ENCODE measurements at places on chromosomes 5 and 9.

DNA sequence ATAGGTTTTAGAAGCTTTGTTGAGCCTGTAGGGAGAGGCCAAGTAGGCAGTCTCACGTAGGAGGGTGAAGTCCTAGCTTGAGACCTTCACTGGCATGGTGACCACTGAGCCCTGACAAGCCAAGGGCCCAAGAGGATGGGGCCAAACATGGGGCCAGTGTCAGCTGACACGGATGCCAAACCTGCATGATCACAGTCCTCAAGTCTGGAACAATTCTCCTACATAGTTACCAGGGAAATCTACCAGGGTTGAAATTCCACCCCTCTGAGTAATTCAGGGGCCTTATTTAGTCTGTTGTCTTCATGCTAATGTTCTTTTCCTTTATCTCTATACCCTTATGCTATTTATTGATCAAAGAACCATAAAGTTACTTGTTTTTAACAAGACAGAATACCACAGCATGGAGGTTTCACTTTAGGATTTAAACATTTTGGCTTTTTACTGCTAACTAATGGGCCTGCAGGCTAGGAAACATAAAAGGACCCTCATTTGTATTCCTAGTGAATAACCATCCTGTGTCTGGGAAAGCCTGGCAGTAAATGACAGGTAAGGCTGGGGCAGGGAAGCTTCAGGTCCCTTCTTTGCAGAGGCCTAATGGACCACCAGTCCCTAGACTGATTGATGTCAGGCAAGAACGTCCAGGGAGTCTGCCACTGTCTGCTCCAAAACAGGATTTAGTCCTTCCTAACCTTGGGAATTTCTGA is 140.8 kb downstream of the FGF1 start:
- no peak for DNase-seq

- no peak for DNase-seq
Observed at GRCh38 chr9:16744394-16744793, 126.1 kb downstream of the BNC2 start.

DNA sequence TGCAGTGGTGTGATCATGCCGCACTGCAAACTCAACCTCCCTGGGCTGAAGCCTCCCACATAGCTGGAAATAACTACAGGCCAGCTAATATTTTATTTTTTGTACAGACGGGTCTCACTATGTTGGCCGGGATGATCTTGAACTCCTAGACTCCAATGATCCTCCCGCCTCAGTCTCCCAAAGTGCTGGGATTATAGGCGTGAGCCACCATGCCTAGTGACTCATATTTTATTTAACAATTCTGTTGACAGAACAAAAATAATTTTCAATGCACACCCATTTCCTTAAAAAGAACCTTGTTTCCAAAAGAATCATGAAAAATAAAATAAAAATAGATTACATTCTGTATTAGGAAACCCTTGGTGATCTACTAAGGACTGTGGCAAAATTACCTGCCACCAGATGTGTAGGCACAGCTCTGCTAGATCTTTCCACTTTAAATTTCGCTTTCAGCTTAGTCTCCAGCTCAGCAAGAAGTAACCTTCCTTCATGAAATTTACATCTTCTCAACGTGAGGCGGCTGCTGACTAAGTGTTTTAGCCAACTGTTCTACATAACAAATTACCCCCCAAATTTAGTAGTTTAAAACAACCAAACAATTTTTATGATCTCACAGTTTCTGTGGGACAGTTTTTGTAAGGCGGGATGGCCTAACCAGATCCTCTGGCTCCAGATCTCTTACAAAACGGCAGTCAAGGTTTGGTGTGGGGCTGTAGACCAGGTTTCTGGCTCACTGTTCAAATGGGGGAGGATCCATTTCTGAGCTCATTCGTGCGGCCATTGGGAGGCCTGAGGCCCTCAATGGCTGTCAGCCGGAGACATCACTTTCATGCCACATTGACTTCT is 32.6 kb upstream of the GOLPH3 start:
- DNase-seq, result no peak

DNA sequence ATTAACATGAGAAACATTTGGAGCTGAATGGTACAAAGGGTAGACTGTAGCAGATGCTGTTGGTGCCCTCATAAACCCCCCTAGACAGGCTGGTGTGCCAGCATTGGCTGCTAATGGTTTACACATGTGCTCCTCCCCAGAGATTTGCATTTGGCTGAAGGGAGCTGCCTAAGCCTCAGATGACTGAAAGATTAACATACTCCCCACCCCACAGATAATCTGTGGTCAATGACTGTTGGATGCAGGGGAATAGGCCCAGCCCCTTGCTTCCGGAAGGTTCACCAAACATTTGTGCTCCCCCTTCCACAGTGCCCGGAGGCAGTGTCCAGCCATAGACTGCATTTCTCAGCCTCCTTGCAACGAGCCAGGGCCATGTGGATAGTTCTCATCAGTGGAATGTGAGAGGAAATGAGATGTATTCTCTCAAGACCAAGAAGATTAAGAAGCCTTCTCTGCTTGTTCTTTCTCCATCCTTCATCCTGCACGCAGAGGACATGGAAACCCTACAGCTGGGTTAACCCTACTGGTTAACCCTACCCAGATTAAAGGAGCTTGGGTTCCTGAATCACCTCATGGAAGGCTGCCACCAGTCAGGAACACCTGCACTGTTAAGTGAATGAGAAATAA is 79.6 kb downstream of the PHAX start:
- peak; percentile 51 for DNase-seq

Data from iPS-NIHi11 (cell line).